ENCODE measurements at places on chromosomes 7 and 10.

GRCh38 chr10:127349737-127350136 lies 153.3 kb upstream of the INSYN2A start:
- DNase-seq: no peak

- DNase-seq: no peak
Observed at GRCh38 chr10:117865945-117866344, 180.8 kb downstream of the RAB11FIP2 start.

DNA sequence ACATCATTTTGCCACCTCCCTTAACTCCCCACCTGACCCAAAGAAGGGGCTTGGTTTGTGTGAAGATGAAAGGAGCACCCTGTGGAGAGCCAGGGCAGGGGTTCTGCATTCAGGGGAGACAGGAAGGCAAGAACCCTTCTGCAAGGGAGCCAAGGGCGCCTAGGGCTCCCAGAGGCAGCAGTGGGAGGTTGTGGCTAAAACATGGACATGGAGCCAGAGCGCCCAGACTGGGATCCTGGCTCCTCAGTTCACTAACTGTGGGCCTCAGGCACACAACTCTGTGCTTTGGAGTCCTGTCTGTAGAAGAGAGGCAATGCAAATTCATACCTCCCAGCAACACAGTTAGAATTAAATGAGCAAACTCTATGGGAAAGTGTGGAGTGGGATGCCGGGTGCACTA lies 123.1 kb upstream of the MACROH2A2 start:
- DNase-seq: no peak

DNA sequence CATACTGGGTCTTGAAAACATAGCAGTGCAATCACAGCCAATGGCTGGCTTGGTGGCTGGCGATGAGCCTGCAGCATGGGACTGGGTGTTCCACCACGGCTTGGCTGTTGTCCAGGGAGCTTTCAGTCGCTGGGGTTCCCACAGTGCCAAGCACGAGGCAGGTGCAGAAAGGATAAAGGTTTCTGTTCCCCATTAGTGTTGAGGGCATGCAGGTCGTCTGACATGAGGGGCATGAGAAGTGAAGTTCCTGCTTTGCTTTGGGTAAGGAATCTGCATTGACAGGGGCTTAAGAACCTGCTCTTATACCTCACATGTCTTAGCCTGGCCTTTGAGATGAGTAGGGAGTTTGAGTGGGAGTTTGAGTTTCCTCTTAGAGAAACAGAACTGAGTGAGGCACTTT lies 9.0 kb upstream of the CFTR start:
- DNase-seq: no peak

Data from stimulated activated naive CD4-positive, alpha-beta T cell treated with Interleukin-2 at 50 U/mL for 16 hours (primary cell).